Thymus (tissue), 14 donors: ENCODE measurements at places on chromosomes 16 and 17.

DNA sequence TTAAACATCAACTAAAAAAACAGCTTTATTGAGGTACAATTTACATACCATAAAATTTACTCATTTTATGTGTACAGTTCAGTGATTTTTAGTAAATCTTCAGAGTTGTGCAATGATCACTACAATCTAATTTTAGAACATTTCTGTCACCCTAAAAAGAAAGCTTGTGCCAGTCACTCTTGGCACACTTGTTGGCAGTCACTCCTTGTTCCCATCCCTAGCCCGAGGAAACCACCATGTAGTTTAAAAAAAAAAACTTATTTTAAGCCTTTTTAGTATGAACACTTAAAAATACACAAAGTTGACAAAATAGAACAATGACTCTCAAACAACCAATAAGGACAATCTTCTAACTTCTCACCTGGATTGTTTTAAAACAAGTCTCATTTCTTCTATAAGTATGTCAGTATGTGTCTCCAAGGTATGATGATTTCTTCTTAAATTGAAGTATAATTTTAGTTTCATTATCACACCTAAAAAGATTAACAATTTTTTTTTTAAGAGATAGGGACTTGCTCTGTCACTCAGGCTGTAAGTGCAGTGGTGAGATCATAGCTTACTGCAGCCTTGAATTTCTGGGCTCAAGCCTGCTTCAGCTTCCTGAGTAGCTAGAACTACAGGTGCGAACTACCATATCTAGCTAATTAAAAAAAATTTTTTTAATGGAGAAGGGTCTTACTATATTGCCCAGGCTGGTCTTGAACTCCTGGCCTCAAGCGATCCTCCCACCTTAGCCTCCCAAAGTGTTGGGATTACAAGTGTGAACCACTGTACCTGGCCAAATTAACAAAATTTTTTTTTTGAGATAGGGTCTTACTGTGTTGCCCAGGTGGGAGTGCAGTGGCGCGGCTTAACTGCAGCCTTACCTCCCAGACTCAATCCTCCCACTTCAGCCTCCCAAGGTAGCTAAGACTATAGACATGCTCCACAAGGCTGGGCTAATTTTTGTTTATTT lies 53.2 kb downstream of the PPM1E start:
- no peak for DNase-seq

GRCh38 chr17:61581611-61582349 lies 9.2 kb downstream of the NACA2 start:
- no peak for DNase-seq

GRCh38 chr16:28025631-28026030 lies 37.9 kb downstream of the GSG1L start:
- no peak for DNase-seq

- no peak for DNase-seq
Measured at GRCh38 chr16:54649876-54650275, 280.8 kb upstream of the IRX5 start.

- peak; percentile 12 for DNase-seq
Measured at GRCh38 chr17:41504246-41504977, 1.0 kb downstream of the KRT13 start.

DNA sequence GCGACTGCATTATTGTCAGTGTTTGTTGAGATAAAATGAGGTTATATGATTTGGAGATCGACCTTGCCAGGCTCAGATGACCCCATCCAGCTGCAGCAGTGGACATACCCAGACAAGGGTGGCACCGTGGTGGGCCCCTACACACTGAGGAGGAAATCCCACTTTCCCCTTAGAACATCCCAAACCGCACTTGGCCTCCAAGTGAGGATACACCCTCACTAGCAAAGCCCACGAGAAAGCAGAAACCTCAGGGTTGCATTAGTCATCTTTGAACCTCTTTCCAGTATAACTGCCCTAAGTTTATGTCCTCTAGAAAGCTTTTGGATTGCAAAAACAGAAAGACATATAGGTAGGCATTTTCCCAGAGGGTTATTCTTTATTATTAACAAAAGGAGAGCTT lies 101.5 kb downstream of the CLEC16A start:
- DNase-seq = no peak

- DNase-seq = no peak
Measured at GRCh38 chr16:86375364-86375763, 135.0 kb upstream of the FOXF1 start.

DNA sequence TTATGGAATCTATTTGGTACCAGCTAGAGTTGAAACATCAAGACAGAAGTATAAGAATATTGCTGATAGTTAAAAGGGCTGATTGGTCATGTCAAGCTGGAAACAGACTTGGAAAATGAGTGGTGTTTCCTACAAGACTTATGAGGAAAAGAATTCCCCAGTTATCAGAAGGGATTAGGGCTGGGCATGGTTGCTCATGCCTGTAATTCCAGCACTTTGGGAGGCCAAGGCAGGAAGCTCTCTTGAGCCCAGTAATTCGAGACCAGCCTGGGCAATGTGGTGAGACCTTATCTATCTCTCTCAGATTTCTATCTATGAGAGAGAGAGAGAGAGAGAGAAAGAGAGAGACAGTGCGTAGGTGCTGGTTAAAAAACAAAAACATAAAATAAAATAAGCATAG lies 139.5 kb upstream of the PMFBP1 start:
- DNase-seq = no peak

GRCh38 chr16:35692824-35693223 lies 2233.4 kb downstream of the TP53TG3F start:
- no peak for DNase-seq

GRCh38 chr17:35088356-35088880 lies 24.9 kb upstream of the RFFL start:
- peak; percentile 55 for DNase-seq

DNA sequence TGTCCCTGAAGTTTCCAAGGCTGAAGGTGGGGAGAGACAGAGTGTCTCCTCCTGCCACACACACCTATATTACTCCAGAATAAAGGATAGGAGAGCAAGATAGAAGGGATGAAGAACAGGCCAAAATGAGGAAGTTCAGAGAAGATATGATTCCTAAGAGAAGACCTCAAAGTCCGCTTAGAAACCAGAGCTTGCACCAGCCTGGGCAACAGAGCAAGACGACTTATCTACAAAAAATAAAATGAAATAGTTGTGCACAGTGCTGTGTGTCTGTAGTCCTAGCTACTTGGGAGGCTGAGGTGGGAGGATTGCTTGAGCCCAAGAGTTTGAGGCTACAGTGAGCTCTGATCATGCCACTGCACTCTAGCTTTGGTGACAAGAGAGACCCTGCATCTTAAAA lies 128.2 kb downstream of the HS3ST3B1 start:
- no peak for DNase-seq

GRCh38 chr16:16151315-16151714 lies 72.0 kb downstream of the ABCC6 start:
- no peak for DNase-seq

- DNase-seq = no peak
Measured at GRCh38 chr16:55494994-55495421, 13.9 kb upstream of the LPCAT2 start.

DNA sequence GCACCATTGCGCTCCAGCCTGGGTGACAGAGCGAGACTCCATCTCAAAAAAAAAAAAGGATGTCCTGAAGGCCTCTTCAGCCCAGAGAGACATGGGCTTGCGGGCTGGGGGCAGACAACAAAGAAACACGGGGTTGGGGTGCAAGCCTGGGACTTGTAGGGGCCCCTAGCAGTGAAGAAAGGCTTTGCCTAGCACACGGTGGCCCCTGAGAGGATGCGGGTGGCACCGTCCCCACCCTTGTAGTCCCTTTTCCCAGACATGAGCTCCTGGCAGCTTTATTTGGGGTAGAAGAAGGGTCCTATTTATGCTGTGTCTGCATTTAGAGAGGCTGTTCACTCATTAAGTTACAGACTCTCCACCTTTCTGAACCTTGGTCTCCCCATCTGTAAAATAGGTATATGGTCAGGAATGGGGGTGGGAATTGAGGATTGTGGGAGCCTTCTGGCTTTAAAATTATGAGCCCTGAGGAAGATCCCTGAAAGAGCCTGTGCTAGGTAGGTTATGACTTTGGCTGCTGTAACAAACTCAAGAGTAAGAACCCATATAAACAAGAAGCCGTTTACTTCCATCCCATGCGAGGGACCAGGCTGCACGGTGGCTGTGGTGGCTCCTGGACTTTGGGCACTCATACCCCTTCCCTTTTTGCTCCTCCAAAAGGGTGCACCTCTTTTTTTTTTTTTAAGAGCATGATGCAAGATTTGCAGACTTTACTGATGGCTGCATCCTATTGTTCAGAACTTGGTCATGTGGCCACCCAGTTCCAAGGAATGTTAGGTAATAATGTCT lies 20.6 kb upstream of the ADGRG1 start:
- DNase-seq = no peak

DNA sequence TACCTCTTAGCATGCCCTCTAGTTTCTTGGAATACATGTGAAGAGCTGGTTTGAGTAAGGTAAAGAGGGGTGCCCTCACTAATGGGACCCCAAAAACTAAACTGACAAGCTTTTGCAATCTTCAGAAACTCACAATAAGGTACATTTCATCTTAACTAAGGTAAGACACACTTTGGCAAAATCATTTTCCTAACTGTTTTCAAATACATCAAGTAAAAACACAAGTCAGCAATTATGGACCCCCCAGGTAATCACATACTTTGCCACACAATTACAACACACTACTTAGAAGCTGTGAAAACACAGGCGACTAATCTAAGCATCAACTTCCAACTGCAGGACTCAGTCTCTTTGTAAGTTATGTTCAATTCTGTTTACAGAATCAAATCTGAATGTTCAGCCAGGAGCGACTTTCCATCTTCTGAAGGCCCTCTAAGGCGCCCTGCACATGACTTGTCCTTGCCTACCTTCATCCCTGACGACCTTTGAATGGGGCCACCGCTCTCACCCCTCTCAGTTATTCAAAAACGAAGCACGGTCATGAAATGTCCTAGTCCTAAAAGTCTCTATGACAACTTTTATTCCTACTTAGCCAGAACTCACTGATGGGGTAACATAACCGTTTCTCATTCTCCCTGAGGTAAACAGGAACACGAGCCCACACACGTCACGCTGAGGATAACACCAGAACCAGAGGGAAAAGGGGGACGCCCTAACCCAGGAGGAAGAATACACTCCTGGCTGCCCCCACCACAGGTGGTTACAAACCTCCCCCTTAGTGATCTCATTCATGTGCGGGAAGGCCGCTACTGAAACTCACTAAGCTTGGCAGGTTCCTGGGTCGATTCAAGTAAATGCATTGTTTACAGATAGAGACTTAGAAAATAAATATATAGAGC lies 5.5 kb downstream of the CREBBP start:
- DNase-seq = no peak

- DNase-seq = no peak
Measured at GRCh38 chr17:29659155-29659554, 36.4 kb upstream of the CORO6 start.

GRCh38 chr17:29630630-29631193 lies 8.0 kb upstream of the CORO6 start:
- no peak for DNase-seq

GRCh38 chr16:72829846-72830775 lies 217.8 kb downstream of the ZFHX3 start:
- DNase-seq = no peak

GRCh38 chr16:65733721-65734120 lies 611.9 kb upstream of the CDH11 start:
- DNase-seq = no peak

- no peak for DNase-seq
Measured at GRCh38 chr16:81707411-81708265, 71.5 kb upstream of the PLCG2 start.

DNA sequence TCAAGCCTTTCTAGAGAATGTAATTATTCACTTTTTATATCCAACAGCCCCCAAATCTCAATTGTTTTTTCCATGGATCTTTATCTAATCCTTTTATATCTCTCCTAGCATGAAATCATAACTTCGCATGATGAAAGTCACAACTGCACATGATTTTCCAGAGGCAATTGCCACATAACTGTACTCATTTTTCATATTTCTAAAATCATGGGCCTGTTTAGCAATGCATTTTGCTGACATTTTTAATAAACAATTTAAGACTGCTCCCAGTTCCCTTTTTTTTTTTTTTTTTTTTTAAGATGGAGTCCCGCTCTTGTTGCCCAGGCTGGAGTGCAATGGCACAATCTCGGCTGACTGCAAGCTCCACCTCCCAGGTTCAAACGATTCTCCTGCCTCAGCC lies 83.5 kb downstream of the VMP1 start:
- no peak for DNase-seq

DNA sequence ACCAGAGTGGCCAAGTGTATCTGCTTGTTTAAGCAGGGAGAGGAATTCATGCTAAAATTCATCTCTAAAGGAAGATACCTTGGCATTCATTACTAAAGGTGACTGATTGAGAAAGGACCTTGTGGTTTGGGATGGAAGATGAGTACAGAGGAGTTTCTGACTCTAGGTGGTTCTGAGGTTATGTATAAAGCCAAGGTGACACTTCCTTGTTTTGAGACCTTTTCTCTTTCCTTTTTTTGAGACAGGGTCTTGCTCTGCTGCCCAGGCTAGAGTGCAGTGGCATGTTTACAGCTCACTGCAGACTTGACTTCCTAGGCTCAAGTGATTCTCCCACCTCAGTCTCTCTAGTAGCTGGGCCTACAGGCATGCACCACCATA lies 9.1 kb downstream of the ABHD15 start:
- no peak for DNase-seq

GRCh38 chr16:50679266-50679665 lies 1.8 kb downstream of the SNX20 start:
- DNase-seq = no peak

DNA sequence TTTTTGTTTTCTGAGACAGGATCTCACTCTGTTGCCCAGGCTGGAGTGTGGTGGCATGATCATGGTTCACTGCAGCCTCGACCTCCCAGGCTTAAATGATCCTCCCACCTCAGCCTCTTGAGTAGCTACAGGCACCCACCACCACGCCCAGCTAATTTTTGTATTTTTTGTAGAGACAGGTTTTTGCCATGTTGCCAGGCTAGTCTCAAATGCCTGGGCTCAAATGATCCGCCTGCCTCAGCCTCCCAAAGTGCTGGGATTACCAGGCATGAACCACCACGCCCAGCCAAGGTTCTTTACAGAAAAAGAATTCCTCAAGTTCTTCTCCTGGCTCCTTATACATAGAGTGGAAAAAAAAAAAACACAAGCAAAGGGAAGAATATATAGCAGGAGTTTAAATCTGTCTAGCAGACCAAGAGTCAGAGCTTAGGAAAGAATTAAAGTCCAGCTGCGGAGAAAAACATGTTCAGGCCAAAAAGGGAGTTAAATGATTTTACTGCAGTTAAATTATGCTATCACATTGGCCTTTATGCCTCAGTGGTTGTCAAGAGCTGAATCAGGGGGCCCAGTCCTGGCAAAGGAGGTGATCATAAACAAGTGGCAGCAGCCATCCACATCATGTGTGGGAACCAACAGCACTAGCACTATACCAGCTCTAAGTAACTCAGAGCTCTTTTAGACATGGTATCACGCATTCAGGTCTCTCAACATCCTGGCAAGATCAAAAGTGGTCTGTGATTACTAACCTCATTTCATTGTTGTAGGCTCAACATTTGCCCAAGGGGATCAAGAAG lies 39.3 kb downstream of the LIG3 start:
- no peak for DNase-seq

GRCh38 chr17:75110234-75110937 lies 617 bp downstream of the ARMC7 start:
- no peak for DNase-seq

GRCh38 chr17:61770043-61770442 lies 93.3 kb downstream of the BRIP1 start:
- no peak for DNase-seq
